ENCODE measurements at places on chromosomes 1 and 21.

DNA sequence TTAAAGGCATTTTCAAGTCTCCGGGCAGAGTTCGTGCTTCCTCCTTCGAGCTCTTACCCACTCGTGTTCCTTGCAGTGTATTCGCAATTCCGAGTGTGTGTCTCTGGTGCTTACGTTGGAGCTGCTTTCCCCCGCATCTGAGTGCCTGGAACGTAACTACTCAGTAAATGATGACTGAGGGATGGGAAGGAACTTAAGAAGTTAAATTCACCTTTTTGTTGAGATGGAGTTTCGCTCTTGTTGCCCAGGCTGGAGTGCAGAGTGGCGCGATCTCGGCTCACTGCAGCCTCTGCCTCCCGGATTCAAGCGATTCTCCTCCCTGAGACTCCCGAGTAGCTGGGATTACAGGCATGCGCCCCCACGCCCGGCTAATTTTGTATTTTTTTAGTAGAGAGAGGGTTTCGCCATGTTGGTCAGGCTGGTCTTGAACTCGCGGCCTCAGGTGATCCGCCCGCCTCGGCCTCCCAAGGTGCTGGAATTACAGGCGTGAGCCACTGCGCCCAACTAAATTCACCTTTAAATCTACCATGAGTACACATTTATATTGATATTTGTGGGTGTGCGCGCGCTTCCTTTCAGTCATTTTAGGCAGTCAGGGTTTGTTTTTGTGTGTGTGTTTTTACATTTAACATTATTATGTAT is 837 bp downstream of the NDUFS5 start:
- no peak for DNase-seq

GRCh38 chr21:45893740-45894449 is 87.7 kb upstream of the COL6A1 start:
- DNase-seq = no peak

- DNase-seq = no peak
Measured at GRCh38 chr1:113875714-113876113, 4.2 kb upstream of the PTPN22 start.

DNA sequence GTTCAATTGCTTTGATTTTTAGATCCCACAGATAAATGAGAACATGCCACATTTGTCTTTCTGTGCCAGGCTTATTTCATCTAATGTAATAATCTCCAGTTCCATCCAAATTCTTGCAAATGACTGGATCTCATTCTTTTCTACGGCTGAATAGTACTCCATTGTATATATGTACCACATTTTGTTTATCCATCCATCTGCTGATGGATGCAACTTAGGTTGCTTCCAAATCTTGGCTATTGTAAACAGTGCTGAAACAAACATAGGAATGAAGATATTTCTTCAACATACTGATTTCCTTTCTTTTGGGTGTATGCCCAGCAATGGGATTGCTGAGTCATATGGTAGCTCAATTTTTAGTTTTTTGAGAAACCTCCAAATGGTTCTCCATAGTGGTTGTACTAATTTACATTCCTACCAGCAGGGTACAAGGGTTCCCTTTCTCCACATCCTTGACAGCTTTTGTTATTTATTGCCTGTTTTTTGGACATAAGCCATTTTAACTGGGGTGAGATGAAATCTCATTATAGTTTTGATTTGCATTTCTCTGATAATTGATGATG is 344.4 kb downstream of the KCTD3 start:
- DNase-seq = no peak

- DNase-seq = peak; percentile 1
Measured at GRCh38 chr1:210415846-210416448, 87.2 kb downstream of the HHAT start.

DNA sequence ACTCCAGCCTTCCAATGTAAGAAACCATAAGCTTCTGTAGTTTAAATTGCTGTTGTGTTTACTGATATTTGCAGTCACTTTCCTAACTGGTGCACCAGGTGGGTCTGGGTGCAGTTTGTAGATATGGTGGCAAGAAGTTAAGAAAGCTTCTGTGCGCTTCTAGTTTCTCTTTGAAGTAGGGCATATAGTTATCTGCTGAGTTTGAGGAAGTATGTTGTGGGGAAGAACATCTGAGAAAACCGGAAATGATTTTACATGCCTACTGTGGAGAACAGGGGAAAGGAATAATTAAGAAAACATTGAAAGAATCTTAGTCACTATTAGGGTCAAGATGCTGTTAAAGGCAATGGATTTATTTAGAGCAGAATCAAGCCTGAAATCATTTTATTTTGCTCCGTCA is 14.9 kb upstream of the SLC44A5 start:
- DNase-seq = no peak

DNA sequence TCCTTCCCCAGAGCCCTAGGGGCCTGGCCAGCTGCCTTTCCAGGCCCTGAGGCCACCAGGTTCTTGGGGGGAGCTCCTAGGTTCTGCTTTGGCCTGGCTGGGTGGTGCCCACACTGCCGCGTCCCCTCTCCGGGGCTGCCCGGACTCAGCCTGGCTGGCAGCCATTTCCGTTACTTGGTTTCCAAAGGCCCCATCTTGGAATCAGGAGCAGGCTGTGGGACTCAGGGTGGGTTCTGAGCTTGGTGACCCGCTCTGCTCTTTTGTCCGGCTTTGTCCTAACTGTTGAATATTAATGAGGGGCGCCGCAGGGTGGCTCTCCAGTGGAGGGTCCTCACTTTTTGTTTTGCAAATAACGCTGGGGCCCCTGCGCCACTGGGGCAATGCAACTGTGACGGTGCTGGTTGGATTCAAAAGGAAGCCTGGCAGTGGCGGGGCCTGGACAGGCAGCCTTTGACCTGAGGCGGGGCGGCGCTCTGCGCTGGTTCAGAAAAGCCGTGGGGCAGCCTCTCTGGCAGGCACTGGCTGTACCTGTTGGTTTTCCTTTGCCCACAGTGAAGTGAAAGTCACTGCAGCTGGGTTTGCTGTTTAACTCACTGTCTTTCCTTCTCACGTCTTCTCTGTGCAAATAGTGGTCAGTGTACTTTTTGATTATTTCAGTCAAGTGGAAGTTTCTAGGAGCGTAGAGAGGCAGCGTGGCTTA is 20.2 kb downstream of the SKI start:
- no peak for DNase-seq

DNA sequence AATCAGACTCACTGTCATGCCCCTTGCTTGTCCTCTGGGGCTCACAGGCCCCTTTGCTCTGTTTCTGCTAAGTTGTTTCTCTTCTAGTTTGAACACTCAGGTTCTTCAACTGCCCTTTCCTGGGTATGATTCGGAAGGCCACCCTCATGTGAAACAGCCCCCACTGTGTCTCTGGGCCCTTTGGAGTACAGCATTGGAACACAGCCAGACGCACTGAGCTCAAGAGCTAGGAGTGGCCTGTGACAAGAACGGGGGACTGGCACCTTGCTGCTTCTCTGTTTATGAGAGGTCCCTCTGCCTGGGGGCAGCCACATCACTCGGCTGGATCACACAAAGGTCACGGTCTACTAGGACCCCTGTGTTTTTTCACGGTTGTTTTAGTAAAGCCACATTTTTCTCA is 114.4 kb upstream of the ZC3H12A start:
- DNase-seq = no peak

DNA sequence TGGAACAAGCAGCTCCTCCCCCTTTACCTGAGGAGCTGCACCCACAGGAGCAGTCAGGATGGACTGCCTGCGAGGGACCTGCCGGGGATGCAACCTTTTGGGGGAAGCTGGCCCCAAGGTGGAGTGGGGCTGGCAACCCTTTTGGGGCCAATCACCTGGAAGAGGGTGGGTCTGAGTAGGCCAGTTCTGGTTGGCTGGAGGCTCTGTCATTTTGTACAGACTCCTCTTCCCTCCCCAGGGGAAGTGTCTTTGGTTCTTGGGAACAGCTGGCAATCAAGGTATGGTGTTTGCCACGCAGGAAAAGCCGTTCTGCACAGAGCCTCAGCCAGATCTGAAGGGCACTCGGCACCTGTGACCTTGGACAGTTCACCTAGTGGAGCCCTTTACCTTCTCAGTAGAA is 280 bp upstream of the A3GALT2 start:
- DNase-seq = no peak

GRCh38 chr21:33968995-33969348 is 53.4 kb upstream of the ATP5PO start:
- DNase-seq = no peak

DNA sequence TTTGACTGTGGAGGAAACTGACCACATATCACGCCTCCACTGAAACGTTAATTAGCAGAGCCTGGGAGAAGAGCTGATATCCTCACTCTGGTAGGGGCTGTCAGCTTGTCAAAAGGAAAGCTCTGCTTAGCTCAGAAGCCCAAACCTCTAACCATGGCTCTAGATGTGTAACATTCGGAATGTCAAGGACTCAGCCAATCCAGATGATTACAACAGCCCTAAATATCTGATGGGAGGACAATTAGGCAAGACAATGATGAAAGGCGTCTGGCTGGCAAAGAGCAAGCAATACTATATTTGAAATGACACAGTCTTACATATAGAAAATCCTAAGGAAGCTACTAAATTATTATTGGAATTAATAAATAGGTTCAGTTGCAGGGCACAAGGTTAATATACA is 45.7 kb upstream of the COX20 start:
- no peak for DNase-seq

- DNase-seq = no peak
Measured at GRCh38 chr1:25821630-25822091, 1.9 kb downstream of the MTFR1L start.

- peak; percentile 72 for DNase-seq
Measured at GRCh38 chr1:155729031-155729898, 40.4 kb downstream of the DAP3 start.

GRCh38 chr1:18077657-18078215 is 29.9 kb upstream of the IGSF21 start:
- DNase-seq = no peak

DNA sequence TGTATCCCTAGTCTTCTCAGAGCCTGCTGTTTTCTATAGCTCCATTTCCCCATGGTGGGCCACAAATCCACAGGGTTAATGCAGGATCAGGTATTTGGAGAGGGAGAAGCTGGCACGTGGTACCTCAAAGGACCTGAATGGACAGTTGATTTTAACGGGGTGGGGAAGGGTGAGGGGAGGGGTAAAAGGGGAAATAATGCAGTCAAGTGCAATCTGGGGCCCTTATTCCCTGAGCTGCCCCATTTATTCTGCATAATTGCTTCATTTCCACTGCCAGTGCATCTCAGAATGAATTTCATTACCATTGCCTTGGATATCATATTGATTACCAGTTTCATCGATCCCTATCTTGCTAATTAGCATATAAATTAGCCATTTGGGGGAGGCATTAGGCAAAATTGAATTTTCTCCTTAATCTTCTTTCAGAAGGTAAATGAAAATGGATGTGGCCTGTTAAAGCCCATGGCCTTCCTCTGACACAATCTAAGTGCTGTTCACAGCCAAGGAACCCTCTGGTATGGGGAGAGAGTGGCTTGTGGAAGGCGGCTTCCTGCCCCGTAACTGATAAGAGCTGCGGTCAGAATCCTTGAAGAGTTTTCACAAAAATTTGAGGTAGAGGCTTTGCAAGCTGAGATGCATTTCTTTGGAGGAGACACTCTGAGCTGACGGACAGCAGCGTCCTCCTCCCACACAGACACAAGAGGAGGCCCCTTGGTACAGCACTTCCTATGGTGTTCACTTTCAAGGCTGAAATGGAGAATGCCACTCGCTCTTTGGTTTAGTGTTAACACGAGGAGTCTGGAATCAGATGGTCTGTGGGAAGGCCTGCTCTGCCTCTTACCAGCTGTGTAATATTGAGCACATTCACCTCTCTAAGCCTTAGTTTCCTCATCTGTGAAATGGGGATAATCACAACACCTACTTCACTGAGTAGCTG is 34.4 kb downstream of the PHC2 start:
- DNase-seq = no peak

DNA sequence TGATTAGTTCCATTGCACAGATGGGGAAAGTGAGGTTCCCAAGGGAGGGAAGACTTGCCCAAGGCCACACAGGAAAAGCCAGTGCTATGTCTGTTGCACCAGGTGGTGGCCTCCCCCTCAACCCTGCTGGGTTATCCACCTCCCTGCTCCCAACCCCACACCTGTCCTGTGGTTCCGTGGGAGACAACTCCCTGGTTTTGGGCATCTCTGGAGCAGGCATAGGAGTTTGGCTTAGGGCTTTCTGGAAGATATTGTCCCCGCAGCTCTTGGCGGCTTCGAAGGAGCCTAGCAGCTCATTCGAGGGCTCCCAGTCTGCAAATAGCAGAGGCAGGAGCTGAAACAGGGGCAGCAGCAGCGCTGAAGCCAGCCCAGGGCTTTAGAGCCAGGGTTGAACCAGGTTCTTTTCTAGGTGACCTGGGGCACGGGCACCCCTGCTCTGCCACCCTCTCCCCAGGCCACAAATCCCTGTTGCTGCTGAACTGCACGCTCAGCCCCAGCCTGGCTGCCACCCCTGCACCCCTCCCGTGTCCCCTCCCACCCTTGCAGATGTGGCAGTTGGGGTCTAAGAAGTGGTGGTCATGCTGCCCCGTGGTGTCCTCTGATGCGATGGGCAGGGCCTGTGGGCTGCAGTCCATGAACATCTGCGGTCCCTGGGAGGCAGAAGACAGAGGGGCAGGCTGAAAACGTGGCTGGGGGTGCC is 22.1 kb downstream of the SPOCD1 start:
- DNase-seq = no peak

DNA sequence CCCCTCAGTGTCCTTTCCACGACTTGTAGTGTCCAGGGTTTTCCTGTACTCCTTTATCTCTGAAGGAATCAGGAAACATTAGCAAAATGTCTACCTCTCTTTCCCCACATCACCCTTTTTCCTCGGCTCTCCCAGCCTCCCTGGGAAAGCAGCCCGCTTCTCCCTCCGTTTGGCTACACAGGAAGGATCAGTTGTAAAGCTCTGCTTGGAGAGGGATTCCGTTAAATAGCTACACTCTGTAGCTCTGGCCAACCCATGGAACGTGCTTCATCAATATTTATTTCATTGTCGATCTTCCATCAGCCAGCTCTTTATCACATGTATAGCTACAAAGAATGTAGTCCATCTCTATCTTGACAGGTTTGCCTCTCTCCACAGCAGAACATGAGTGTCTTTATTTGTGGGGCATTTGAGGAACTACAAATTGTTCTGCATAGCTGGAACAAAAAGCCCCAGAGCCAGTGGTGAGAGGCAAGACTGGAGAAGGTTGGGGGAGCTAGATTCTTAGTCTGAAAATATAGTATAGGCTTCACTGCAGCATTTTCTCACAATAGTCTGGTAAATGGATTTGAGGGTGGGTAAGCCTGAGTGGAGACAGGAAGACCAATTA is 191.8 kb downstream of the SLC35F3 start:
- no peak for DNase-seq

GRCh38 chr1:39733161-39733560 is 5.5 kb upstream of the PPIE start:
- no peak for DNase-seq

- no peak for DNase-seq
Measured at GRCh38 chr1:107551456-107551855, 410.6 kb downstream of the NTNG1 start.

DNA sequence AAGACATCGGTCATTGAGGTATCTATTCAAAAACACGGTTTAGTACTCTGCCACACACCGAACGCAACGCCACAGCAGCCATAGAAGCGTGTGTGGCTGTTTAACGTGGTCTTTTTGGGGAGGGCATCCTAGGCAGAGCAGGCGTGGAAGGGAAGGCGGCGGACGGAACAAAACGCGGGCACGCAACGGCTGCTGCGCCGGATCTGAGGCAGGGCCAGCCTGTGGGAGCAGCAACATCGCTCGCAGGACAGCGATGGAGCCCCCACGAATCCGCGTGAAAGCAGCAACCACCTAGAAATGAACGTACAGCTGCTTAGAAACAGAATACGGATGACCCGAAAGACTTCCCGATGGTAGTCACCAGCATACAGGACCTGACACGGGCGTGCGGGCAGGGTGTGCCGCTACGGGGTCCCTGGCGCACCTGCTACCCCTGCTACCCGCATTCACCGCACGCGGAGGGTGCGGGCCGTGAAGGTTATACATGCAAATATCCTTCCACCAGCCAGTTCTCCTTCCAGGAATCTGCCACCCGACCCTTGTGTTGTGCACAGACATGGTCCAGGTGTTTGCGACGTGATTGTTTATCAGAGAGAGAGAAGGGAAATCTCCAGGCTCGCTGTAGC is 114.4 kb upstream of the COL6A1 start:
- no peak for DNase-seq

All from NCI-H2227 treated with DMSO at 0.1 percent for 48 hours (cell line).